Lower lobe of right lung (tissue), 2 donors: ENCODE measurements at places on chromosomes 7 and 10. TPM values are rescaled to one million over a fixed set of nuclear protein-coding genes. Genes with fewer than 3 reads are reported as not detected.
A peak's percentile ranks its signal among the peaks of the same experiment; 100 is the strongest.

The CALCR gene
- 0.24 TPM for total RNA-seq

The GCK gene
- total RNA-seq = 0.47 TPM

DNA sequence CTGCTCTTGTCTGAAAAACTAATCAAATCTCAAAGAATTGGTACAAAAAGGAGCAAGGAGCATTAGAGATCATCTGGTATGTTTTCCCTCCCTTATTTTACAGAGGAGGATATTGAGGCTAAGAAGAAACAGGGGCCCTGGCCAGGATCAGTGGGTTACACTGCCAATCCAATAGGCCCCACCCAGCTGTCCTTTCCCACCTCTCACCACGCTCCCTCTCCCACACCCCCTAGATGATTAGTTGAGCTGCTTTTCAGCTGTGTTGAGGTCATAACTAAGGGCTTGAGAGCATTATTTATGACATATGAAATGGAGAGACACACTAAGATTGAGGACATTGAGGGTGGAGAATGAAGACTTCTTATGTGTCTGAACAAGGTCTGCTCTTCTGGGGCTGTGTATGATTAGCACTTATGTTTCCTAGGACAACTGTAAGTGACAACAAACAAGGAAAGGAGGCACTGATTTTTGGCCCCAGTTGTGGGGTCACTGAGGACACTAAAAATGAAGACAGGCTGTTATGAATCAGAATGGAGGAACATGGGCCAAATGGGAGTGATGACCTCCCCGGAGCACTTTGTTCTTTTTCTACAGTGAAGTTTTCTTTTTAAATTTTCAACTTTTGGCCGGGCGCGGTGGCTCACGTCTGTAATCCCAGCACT is 26.5 kb downstream of the VWA2 start:
- no peaks in the 10 kb centered on the region for H3K36me3 ChIP-seq
- peak overlapping the region; percentile 32 for H3K27ac ChIP-seq
- peaks cover 24% of the 10 kb centered on the region for H3K4me1 ChIP-seq
- no peaks in the 10 kb centered on the region for H3K27me3 ChIP-seq
- DNase-seq = no peak
- no peak overlapping the region for H3K4me3 ChIP-seq

DNA sequence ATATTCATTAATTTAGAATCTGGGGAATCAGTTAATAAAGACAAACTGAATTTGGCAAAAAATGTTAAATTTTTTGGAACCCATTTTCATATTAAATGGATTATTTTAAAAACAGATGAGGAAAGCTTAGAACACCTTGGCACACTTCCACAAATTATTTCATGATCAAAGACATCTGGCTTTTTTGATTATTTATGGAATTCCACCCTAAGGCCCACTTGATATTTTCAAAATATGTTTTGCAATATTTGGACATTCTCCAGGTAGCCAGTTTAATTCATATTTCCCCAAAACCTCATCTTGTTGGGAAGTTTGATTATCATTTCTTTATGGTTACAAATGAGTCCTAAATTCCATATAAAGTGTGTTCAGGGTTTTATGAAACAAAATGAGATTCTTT is 129.9 kb downstream of the DOCK4 start:
- DNase-seq = no peak
- no peaks in the 10 kb centered on the region for H3K36me3 ChIP-seq
- H3K27ac ChIP-seq = no peak overlapping the region

GRCh38 chr10:103451091-103451813 is 918 bp downstream of the CALHM2 start:
- H3K27me3 ChIP-seq = no peaks in the 10 kb centered on the region
- peak; percentile 82 for DNase-seq
- peak overlapping the region; percentile 89 for H3K27ac ChIP-seq
- peaks cover 57% of the 10 kb centered on the region for H3K4me1 ChIP-seq
- peak overlapping the region; percentile 94 for H3K4me3 ChIP-seq
- peaks cover 43% of the 10 kb centered on the region for H3K36me3 ChIP-seq

- H3K27me3 ChIP-seq = peaks cover 28% of the 10 kb centered on the region
- no peaks in the 10 kb centered on the region for H3K36me3 ChIP-seq
- H3K4me1 ChIP-seq = peaks cover 3% of the 10 kb centered on the region
- no peak overlapping the region for H3K4me3 ChIP-seq
These were observed 10.3 kb upstream of the PPP2R2D start for GRCh38 chr10:131890276-131891195.

DNA sequence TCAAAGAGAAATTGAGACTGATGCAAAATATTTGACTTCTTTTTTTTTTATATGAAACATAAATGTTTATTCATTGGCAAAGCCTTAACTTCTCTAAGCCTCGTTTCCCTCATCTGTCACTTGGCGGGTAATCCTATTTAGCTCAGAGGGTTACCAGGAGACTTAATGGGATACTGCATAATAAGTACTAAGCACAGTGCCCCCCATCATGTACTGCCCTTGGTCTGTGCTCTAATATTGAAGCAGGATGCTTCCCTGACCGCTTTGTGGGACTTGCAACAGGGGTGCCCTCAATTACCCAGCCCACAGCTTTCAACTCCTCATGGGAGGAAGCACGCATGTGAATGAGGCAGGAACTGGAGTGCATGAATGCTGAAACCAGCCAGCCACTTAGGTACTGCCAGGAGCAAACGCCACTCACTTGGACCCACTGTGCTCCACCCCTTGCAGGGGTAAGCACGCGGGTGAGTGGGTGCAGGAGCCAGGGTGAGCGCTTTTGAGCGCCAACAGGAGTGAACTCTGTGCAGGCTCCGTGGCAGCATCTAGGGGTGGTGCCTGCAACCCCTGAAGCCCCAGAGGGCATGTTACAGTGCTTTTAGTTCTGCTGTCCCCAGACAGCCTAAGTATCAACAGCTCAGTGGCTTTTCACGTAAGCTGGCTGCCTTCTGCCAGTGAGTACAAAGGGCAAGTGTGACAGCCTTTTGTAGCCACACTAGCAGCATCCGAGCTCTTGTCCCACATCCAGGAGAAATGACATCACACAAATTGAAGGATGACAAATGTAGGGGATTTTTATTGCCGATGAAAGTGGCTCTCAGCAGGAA is 209.8 kb upstream of the C7orf33 start:
- no peak overlapping the region for H3K4me3 ChIP-seq
- no peaks in the 10 kb centered on the region for H3K36me3 ChIP-seq
- H3K27ac ChIP-seq = no peak overlapping the region

GRCh38 chr10:77545585-77545984 is 92.0 kb downstream of the KCNMA1 start:
- no peak overlapping the region for H3K4me3 ChIP-seq
- H3K27ac ChIP-seq = no peak overlapping the region
- H3K36me3 ChIP-seq = no peaks in the 10 kb centered on the region
- no peaks in the 10 kb centered on the region for H3K27me3 ChIP-seq

DNA sequence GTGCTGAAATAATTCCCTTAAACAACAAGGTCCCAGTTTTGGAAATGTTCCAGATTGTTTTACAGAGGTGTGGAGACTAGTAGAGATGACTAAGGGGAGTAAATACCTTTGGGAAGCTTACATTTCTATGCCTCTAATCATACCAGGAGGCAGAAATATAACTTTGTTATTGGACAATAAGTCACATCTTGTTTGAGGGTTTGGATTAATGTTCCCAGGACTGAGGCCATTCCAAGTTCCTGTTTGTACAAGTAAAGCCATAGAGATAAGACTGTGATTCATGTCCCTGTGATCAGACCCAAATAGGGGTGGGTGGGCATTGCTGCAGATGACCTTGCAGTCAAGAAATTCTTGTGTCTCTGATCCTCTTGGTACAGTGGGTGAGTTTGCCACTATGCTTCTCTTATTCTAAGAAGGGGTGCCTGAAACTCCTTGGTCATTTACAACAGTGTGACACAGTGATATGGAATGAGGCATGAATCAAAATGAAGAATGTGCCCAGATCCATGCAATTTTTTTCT is 508.3 kb downstream of the SORCS3 start:
- H3K27me3 ChIP-seq = no peaks in the 10 kb centered on the region
- DNase-seq = no peak
- no peaks in the 10 kb centered on the region for H3K4me1 ChIP-seq
- no peak overlapping the region for H3K4me3 ChIP-seq
- H3K27ac ChIP-seq = no peak overlapping the region

- H3K4me1 ChIP-seq = peaks cover 86% of the 10 kb centered on the region
- H3K27me3 ChIP-seq = no peaks in the 10 kb centered on the region
- peak overlapping the region; percentile 41 for H3K27ac ChIP-seq
- DNase-seq = no peak
- peaks cover 12% of the 10 kb centered on the region for H3K36me3 ChIP-seq
These were observed 99.3 kb upstream of the DDC start for GRCh38 chr7:50664461-50664922.
